ENCODE measurements at places on chromosomes 7 and 10. TPM values are rescaled to one million over a fixed set of nuclear protein-coding genes. Genes with fewer than 3 reads are reported as not detected.

Gene MYL10
- total RNA-seq, result 0.69 TPM

GRCh38 chr7:112546723-112547513, 66.1 kb downstream of the LSMEM1 start:
- DNase-seq, result no peak

GRCh38 chr7:128945668-128946366, 8.1 kb downstream of the IRF5 start:
- no peak for DNase-seq

GRCh38 chr7:18540396-18540795, 44.8 kb downstream of the HDAC9 start:
- DNase-seq, result no peak

DNA sequence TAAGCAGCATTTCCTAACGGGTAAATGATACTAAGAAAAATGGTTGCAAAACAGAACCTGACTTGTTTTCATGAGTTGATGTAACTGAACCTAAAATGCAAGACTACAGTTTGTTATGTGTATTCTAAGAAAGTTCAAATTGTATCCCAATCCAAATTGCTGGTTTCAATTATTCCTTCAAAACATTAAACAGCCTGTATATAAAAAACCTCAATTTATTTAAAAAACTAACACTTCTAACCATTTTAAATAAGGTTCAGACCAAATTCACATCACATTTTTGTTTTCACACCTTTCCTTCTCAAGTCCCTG, 80.9 kb downstream of the LRRC17 start:
- DNase-seq, result no peak
